Skeletal muscle cell (primary cell): ENCODE measurements at places on chromosomes 13 and 19.

DNA sequence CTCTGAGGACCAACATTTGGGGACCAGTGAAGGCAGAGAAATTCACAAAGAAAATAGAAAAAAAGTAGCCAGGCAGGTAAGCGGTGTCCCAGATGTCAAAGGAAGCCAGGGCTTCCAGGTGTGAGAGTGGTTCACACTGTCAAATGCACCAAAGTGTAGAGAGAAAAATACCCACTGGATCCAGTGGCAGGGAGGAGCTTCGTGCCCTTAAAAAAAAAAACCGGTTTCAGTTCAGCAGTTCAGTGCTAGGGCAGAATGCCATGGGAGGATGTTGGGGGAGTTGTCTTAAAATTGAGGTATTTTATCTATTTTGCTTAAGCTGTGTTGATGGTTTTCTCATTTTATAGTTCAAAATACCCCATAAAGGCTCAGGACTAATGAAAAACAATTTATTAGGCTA is 47.8 kb upstream of the C1QTNF9 start:
- DNase-seq: no peak

DNA sequence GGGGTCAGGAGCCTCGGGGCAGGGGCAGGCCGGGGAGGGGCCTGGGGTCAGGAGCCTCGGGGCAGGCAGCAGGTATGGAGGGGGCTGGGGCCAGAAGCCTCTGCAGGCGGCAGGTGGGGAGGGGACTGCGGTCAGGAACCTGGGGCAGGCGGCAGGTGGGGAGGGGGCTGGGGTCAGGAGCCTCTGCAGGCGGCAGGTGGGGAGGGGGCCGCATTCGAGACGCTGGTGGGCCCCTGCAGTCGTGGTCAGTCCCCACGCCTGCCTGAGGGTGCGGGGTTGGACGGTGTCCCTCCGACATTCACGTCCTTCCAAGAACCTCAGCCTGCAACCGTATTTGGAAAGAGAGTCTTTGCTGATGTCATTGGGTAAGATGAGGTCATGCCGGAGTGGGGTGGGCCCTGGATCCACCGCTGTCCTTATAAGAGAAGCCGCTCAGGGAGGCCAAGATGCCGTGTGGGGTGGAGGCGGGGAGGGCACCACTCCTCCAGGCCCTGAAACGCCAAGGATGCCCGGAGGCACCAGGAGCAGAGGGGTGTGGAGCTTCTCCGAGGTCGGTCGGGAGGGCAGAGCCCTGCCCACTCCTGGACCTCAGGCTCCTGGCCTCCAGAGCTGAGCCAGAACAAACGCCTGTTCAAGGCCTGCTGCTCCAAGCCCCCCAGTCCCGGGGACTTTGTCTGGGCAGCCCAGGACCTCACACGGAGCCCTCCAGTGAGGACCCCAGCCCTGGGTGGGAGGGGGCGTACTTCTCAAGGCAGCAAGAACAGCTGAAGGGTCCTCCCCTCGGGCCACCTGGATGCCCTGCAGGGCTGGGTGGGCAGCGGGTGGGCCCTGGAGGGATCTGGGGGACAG is 30.1 kb downstream of the PIP5K1C start:
- DNase-seq: peak; percentile 79

DNA sequence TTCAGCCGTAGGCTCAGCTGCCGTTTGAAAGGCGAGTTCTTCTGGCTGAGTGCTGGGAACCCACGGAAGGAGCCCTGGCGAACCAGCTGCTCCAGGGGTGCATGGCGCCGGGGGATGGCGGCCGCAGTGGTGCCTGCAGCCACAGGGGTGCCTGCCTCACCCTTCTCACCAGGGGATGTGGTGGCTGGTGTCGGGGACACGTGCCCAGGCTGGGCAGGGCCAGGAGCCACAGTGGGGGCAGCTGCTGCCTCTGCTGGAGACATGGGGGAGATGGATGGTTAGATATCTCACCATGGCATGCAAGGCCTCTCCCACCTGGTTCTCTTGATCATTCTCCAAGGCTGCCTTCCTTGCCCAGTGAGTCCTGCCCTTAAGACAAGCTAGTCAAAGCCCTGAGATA is 17.1 kb downstream of the NUMBL start:
- no peak for DNase-seq

DNA sequence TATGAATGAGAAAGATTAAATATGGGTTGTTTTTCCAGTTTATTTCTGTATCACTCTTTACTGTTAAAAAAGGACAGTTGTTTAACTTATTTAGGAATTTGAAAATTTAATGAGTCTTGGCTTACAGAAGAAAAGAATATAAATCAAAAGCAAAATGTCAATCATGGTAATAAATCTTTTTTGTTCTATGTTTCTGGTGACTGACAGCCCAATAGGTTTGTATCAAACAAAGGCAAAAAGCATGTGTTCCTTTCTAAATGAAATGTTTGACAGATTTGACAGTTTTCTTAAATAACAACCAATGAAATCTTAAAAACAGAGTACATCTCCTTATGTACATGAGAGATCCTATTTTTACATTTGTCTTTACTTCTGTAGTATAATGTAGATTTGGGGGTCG is 11.0 kb downstream of the PCDH9 start:
- DNase-seq: no peak

DNA sequence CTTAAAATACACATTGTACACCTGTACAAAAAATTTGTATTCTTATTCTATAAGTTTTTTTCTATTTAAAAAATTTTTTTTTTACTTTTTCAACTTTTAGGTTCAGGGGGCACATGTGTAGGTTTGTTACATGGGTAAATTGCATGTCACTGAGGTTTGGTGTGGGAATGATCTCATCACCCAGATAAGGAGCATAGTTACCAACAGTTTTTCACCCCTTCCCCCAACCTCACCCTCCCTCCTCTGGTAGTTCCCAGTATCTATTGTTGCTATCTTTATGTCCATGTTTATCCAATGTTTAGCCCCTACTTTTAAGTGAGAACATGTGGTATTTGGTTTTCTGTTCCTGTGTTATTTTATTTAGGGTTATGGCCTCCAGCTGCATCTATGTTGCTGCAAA is 89.9 kb downstream of the CDK8 start:
- DNase-seq: no peak

DNA sequence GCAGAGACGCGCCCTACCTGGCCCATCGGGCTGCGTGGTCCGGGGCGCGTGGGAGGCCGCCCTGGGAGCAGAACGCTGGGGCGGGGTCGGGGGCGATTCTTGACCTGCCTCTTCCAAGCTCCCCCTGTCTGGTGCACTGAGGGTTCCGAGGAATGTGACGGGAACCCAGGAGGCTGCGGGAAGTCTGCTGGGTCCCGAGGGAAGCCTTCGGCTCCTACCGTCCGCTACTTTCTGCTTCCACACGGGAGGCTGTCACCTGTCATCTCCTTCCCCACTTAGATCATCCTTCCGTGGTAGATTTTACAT is 781 bp upstream of the SPRYD7 start:
- no peak for DNase-seq

DNA sequence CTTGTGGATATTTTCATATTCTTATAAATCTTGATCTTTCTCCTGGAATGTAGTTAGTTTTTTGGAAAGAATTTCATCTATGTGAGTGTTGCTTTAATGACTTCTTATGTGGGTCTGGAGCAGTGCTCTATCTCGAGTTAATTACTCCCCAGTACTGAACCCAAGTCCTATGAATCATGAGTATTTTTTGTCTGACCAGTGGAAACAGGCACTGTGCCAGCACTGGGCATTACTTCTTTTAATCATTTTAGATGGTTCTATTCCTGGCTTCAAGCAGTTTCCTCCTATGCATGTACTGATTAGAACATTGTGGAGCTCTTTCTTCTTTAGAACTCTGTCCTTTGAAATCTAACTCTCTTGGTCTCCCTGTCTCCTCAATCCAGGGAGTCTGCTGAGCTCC is 466.3 kb downstream of the PCDH17 start:
- DNase-seq: no peak

DNA sequence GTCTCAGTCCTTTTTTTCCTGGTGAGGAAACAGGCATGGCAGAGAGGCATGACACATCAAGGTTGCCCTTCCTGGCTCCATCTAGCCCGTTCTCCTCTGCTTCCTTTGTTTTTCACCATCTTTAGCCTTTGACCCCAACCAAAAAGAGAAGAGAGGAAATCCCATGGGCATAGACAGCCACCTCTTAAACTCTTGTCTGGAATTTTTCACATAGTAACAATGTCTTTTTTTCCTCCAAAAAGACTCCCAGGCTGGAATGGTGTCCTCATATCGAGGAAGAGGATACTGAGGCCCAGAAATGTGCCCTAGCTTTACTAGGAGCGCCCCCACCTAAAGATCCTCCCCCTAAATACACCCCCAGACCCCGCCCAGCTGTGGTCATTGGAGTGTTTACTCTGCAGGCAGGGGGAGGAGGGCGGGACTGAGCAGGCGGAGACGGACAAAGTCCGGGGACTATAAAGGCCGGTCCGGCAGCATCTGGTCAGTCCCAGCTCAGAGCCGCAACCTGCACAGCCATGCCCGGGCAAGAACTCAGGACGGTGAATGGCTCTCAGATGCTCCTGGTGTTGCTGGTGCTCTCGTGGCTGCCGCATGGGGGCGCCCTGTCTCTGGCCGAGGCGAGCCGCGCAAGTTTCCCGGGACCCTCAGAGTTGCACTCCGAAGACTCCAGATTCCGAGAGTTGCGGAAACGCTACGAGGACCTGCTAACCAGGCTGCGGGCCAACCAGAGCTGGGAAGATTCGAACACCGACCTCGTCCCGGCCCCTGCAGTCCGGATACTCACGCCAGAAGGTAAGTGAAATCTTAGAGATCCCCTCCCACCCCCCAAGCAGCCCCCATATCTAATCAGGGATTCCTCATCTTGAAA is at the start of gene GDF15:
Gene GDF15 (plus strand): TSS at position 484 of the 868 bp plus-strand sequence. CDS start 32 bp downstream, at position 516.
- DNase-seq: peak; percentile 81

DNA sequence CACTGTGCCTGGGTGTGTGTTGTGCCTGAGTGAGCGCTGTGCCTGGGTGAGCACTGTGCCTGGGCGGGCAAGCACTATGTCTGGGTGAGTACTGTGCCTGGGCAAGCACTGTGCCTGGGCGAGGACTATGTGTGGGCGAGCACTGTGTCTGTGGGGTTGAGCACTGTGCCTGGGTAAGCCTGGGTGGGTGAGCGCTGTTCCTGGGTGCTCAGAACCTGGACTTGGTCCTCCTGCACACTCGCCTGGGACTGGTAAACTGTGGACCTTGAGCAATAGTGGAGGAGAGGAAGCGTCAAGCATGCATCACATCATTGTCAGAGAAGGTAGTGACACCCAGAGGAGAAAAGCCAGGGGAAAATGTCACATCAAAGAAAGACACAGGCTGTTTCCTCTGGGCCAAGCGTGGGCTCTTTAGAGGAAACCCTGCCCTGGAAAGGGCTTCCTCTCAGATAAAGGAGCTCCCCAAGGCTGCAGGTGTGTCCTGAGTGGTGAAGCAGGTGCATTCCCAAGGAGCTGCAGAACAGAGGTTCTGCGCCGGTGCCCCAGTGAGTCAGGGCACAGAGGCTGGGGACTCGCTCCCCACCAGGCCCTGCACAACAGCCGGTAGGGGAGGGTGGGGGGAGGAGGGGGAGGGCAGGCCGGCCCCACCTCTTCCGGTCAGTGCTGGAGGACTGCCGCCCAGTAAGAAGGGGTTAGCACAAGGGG is 141.2 kb downstream of the TEX29 start:
- no peak for DNase-seq
